ENCODE measurements at places on chromosomes 13 and 19. TPM values are rescaled to one million over a fixed set of nuclear protein-coding genes. Genes with fewer than 3 reads are reported as not detected.

GRCh38 chr13:109180905-109181425, 551.6 kb downstream of the MYO16 start:
- DNase-seq, result no peak

The LRRC63 gene
- total RNA-seq, result 0.26 TPM

The ZNF460 gene
- total RNA-seq, result 42.3 TPM

DNA sequence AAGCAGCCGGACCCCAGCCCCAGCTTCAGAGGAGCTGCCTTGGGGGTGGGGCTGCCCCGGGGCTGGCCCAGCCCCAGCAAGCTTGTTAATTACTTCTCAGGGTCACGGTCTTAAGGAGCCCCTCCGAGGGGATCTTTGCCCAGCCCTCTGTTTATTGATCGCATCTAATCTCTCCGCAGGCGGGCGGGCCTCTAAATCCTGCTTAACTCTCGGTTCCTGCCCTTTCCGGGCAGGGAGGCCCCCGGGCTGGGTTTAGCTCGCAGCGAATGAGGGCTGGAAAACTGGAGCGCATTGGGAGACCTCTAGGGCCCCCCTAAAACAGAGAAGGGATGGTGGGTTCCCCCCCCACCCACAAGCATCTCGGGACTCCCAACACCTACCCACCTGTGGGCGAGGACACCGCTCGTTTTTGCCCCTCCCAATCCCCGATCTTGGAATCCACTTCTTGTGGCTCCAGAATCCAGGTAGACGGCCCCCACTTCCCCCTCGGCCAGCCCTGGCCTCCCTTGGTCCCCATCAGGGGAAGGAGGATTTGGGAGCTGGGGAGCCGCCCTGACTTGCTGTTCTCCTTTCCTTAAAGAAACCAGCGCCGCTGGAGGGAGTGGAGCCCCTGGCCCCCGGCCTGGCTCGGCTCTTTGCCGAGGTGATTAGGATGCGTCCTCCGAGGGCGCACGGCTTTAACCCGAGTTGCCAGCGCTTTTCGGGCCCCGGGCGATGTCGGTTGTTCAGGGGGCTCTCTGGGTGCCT, 59.5 kb upstream of the ADGRL1 start:
- no peak for DNase-seq

The RBM26 gene
- 96.6 TPM for total RNA-seq

The RXFP2 gene
- total RNA-seq, result not detected

The OLFM2 gene
- 0.88 TPM for total RNA-seq

- no peak for DNase-seq
These were observed 7.0 kb upstream of the RAB8A start for GRCh38 chr19:16104722-16105121.

DNA sequence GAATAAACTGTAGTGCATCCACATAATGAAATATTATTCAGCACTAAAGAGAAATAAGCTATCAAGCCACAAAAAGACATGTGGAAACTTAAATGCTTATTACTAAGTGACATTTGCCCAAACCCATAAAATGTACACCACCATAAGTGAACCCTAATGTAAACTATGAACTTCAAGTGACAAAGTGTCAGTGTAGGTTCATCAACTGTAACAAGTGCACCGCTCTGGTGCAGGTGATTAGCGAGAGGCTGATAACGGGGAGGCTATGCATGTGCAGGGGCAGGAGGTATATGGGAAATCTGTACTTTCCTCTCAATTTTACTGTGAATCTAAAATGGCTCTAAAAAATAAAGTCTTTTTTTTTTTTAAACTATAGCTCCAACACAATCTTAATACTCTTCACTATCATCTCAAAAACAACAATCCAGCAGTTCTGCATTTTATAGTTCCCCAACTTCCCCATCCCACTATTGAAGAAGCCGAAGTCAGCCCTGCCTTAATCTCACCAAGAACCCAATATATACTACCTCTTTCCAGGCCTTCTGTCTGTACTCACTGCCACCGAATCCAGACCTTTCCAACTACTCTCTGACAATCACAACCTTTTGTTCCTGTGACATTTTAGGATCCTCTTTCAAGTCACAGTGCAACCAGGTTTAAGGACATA, 22.6 kb downstream of the ELF1 start:
- no peak for DNase-seq

- DNase-seq, result no peak
These were observed 511.5 kb downstream of the UQCRFS1 start for GRCh38 chr19:28701491-28701890.

The CALR3 gene
- not detected for total RNA-seq

DNA sequence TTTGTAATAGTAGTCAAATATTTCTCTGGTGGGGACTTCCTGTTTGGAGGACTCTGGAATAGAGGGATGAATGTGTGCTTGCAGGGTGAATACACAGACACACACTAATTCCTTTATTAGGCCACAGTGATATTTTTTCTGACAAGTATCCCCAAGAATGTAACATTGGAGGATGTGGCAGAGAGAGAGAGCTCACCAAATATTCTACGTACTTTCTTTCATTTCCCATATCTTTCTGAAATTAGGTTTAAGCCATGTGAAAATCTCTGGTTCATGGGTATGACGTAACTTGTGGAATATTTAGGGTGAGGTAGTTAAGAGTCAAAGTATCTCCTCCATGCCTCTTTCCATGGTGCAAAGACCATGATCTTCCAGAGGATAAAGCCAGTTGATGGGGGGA, 463.4 kb downstream of the DIAPH3 start:
- no peak for DNase-seq

DNA sequence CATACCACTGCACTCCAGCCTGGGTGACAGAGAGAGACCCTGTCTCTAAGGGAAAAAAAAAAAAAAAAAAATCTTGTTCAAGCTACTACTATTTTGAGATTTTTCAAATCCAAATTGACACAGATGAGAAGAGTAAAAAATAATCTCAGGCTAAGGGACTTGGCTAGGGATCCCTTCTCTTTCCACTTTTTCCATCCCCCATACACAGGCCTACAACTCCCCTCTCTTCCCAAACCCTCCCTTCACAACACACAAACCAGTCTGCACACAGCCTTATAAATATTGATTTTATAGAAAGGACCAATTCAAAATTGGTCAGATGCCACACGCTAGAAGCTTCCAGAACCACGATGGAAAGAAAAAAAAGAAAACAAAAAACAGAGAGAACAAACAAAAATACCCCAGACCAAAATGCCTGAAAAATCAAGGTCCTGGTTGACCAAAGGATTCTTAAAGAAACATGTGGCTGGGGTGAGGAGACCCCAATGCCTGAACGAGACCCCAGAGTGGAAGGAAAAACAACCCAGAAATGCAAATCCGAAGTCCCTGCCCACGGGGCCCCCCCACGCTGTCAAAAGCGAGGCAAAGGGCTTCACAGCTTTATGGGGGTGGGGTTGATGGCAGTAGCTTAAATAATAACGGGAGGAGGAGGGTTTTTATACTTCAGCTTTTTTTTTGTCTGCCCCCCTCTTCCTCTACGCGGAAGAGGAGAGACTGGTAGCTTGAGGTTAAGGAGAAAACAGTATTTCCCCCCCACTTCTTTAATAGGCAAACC, 18.1 kb downstream of the QPCTL start:
- no peak for DNase-seq

DNA sequence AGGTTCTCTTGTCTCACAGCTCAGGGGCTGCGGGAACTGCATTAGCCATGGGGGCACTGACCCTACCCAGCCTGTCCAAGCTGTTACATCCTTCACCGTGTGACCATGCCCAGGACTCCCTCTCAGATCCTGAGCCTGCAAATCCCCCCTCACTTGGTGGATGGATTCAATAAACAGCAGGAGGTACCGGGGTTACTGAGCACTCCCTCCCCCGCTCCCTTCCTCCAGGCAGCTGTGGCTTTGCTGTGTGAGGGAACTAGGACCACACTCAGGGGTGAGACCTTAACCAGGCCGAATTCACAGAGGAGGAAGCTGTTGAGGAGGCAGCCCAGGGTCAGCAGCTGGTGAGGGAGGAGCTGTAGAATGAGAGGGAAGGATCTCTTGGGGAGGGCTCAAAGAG, 27.0 kb upstream of the CEACAM1 start:
- no peak for DNase-seq

DNA sequence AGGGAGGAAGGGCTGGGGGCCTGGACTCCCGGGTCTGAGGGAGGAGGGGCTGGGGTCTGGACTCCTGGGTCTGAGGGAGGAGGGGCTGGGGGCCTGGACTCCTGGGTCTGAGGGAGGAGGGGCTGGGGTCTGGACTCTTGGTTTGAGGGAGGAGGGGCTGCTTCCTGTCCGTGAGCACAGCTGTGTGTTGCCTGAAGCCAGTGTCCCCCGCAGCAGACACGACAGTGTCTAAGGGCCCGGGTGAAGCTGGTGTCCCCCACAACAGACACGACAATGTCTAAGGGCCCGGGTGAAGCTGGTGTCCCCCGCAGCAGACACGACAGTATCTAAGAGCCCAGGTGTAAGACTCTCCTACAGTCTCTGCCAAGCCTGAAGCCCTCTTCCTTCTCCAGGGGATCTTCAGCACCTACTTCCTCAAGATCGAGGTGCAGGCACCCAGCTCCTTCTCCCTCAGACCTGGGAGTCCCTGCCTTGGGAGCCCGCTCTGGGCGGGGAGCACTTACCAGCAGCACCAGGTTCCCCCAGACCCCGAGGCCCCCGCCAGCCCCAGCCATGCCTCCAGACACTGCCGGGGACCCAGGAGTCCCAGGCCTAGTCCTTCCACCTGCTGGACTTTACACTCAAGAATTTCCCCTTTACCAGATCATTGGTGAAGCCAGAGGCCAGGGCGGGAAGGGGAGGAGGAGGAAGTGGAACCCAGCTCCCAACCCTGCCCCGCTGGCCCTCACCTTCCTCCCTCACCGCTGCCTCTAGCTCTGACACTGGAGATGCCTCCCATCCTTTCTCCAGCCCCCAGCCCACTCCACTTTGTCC, at the start of gene PTPRH:
PTPRH (minus strand) TSS at position 622 of the 813 bp plus-strand sequence; CDS start at position 554, 68 bp downstream.
- DNase-seq, result no peak

The SLC5A5 gene
- 1.1 TPM for total RNA-seq

GRCh38 chr19:13920940-13921747, 15.1 kb downstream of the CC2D1A start:
- peak; percentile 78 for DNase-seq

Data from activated CD4-positive, alpha-beta T cell treated with anti-CD3 and anti-CD28 coated beads, Interleukin-2, amount 10 ng/mL, durations not matched to agents 24 days and 14 days (primary cell).